ENCODE measurements at places on chromosomes 3 and 15.

DNA sequence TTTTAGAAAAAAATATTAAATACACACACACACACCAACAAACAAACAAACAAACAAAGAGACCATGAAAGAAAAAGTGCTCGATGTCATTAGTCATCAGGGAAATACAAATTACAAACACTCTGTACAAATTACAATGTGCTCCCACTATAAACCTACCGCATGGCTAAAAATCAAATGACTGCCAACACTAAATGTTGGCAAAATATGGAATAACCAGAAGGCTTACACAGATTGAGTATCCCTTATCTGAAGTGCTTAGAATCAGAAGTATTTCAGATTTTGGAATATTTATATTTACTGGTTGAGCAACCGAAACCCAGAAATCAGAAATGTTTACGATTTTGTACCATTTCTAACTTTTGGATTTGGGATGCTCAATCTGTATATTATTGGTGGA is 33.4 kb downstream of the CDV3 start:
- no peak for DNase-seq

- no peak for DNase-seq
Observed at GRCh38 chr15:90981681-90982080, 12.7 kb downstream of the PRC1 start.

DNA sequence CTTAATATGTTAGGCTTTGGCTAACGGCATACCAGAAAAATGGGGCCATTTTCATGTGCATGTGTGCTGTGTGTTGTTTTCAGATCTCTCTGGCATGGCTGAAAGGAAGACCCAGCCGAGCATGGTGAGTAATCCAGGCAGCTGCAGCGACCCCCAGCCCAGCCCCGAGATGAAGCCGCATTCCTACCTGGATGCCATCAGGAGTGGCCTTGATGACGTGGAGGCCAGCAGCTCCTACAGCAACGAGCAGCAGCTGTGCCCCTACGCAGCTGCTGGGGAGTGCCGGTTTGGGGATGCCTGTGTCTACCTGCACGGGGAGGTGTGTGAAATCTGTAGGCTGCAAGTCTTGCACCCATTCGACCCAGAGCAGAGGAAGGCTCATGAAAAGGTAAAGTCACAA is 15.1 kb downstream of the MKRN2 start:
- DNase-seq, result no peak

GRCh38 chr3:42827654-42828053 is 18.4 kb downstream of the ACKR2 start:
- DNase-seq, result no peak

Measured in kidney (tissue), 22 donors.